ENCODE measurements at places on chromosomes 6 and 20.
A peak's percentile ranks its signal among the peaks of the same experiment; 100 is the strongest.

- DNase-seq, result no peak
Measured at GRCh38 chr6:111771629-111772028, 101.6 kb downstream of the FYN start.

GRCh38 chr6:164792666-164793065 is 516.7 kb downstream of the C6orf118 start:
- DNase-seq, result no peak

DNA sequence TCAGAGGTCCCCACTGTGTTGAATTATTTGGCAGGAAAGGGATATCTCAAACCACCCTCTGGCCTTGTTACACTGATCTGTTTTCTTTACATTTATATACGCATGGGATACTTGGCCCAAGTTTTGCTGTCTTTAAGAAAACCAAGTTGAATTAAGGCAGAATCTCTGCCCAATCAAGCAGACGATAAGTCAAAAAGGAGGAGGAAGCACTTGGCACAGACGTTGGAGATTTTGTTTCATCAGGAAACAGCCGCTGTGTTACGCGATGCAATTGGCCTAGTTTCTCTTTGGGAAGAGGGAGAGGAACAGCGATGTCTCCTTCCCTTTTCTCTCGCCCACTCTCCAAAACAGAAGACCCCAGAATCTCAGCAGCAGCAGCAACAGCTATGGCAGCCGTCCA is 20.2 kb upstream of the NAA20 start:
- no peak for DNase-seq

- no peak for DNase-seq
Measured at GRCh38 chr6:36491378-36491965, 48.7 kb downstream of the KCTD20 start.

- DNase-seq, result no peak
Measured at GRCh38 chr6:125019918-125020317, 57.7 kb downstream of the RNF217 start.

DNA sequence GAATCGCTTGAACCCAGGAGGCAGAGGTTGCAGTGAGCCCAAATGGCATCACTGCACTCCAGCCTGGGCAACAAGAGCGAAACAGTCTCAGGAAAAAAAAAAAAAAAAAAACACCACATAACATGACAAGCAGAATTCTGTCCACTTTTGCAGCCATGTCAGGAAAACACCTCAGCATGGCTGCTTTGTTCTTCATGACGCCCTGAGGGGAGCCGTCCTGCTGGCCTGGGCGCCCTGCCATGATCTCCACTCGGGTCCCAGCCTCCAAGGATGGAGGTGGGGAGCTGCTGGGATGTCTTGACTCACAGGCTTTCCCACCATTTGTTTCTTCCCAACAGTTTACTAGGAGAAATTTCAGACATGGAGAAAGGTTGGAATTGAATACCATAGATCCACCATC is 42.2 kb downstream of the SNX9 start:
- DNase-seq, result no peak

DNA sequence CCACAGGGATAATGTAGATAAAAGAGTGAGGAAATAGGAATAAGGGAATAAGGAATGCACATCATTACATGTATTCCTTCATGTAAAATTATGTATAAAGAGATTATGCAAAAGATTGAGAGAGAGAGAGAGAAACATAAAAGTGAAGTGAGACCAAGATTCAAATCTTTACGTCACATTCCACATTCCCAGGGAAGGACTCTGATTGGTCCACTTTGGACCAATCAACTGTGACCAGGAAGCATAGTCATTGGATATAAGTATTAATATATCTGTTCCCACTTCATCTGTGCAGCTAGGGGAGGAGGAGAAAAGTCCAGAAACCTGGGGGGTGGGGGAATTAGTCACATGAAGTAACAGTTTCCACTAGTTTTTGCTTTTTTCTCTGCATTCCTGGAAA is 66.4 kb downstream of the SLC2A10 start:
- DNase-seq, result no peak

DNA sequence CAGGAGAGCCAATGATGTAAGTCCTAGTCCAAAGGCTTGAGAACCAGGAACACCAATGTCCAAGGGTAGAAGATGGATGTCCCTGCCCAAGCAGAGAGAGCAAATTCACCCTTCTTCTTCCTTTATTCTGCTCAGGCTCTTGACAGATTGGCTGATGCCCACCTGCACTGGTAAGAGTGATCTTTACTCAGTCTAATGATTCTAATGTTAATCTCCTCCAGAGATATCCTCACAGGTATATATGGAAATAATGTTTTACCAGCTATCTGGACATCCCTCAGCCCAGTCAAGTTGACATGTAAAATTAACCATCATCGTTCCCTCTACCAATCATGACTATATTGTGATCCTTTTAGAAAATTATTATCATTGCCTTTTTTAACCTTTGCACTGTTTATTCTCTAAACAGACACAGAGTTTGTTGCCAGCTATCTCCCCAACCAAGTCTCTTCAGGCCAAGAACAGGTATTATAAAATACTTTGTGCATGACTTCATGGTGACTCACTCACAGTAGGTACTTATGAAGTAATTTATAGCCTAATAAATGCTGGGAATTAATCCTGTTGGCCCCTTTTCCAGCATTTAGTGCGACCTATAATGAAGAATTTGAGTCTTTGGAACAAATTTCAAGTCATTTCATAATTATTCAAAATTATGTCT is 26.2 kb upstream of the TSHZ2 start:
- DNase-seq, result no peak

DNA sequence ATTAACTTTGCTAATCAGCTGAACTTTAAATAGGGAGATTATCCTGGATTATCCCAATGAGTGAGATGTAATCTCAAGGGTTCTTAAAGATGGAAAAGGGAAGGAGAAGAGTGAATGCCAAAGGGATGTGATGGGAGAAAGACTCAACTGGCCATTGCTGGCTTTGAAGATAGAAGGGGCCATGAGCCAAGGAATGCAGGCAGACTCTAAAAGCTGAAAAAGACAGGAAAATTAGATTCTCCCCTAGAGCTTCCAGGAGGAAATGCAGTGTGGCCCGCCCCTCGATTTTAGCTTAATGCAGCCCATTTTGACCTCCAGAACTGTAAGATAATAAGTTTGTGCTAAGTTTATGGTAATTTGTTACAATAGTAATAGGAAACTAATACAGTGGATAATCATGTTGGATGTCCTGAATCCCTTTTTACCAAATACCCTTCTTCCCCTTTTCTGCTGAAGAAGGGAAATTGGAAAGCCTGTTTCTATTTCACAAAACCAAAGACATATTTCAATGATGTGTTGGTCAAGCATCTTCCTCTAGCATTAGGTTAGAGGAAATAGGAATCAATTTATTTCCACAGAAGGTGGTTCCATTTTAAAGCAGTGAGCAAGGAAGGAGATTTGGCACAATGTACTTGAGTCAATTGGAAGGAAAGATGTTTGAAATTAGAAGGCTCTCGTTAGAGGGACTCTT is 3.3 kb upstream of the HDDC2 start:
- no peak for DNase-seq

- peak; percentile 47 for DNase-seq
Measured at GRCh38 chr20:17646961-17647301, 35.1 kb downstream of the RRBP1 start.

- no peak for DNase-seq
Measured at GRCh38 chr6:128246472-128247260, 273.7 kb downstream of the PTPRK start.

DNA sequence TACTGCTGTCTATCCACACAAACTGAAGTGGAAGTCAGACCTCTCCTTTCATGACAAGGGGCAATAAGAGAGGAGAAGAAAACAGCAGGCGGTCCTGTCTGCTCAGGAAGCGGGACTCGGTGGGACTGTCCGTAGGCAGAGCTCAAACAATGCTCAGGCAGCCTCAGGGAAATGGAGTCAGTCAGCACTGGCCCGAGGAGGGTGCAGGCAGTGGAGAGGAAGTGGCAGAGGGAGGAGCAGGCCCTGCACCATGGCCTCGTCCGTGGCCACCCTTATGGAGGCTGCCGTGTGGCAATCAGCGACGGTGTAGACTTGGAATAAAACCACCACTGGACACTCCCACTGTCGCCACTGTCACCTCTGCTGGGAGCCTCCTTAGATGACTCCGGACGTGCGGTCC is 19.6 kb downstream of the FOXC1 start:
- no peak for DNase-seq

DNA sequence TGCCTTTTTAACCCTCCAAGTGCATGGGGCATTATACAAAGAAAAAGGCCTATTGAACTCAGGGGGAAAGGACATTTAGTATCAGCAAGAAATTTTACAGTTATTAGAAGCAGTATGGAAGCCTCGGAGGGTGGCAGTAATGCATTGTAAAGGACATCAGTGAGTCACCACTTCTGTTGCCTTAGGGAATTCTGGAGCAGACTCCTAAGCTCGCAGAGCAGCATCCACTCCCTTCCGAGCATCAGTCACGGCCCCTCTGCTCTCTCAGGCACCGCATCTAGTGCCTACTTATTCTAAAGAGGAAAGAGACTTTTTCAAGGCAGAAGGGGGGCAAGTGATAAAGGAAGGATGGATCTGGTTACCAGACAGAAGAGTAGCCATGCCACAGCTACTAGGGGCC is 296.5 kb downstream of the RNGTT start:
- no peak for DNase-seq

DNA sequence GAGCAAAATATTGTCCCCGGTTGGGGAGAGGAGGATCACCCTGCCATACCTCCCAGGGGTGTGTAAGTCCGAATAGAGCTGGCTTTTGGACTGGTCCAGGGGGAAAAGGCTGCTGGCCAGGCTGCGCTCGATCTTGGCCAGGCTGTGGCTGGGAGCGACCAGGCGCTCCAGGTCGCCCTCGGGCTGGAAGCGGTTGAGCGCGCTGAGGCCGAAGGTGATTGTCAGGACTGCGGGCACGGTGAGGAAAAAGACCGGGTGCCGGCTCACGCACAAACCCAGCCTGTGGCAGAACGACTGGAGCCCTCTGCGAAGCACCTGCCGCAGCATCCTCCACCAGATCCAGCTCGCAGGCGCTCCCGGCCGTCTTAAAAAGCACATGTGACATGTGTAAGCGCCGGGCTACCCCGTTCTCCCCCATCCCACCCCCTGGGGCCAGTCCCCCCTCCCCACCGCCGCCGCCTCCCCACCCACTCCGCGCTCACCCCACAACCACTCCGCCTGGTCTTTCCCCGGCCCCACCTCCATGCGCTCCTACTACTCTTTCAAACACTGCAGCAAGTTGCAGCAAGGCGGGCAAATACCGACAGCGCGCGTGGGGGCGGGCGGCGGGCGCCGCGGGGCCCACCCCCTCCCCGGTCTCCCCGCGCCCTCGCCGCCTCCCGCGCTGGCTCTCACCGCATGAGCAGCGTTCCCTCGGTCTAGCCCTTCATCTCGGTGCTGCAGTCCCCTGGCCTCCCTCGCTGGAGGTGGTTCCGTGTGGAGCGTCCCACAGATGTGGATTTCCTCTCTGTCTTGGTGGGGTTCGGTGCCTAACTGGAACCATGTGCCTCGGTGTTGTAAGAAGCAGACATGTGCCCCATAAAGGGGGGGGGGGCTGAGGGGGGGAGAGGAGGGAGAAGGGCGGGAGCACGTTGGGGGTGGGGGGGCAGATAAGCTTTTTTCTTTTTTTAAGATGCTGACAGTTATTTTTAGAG is 42.4 kb downstream of the PTCHD4 start:
- DNase-seq, result no peak

DNA sequence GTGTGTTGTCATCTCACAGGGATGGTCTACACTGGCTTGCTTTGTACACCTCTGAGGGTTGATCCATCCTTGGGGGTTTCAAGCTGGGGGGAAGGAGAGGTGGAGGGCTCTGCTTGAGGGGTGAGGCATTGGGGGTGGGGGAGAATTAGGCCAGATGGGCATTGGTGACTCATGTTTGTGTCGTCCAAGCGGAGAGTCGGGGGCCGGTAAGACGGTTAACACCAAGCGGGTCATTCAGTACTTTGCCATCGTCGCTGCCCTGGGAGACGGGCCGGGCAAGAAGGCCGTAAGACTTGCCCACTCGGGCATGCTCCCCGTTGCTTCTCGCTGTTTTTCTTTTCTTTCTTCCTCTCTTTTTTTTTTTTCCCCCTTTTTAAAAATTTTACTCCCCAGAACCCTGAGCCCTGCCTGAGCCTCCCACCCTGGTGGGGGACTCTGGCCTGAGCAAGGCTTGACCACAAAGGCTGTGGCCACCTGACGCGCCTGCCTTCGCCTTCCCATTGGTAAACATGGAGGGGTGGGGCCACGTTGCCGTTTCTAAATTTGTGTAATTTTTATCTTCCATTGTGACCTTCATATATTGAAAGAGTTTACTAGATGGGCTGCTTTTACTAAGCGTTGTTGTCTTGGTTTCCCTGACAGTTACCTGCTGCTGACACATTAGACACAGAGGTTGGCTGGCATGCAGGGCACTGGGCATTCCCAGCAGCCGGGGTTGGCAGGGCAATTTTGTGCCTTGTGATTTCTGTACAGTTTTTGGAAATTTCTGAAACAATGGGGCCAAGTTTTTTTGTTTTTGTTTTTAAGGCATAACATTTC is 26.8 kb downstream of the MYH7B start:
- DNase-seq, result no peak

DNA sequence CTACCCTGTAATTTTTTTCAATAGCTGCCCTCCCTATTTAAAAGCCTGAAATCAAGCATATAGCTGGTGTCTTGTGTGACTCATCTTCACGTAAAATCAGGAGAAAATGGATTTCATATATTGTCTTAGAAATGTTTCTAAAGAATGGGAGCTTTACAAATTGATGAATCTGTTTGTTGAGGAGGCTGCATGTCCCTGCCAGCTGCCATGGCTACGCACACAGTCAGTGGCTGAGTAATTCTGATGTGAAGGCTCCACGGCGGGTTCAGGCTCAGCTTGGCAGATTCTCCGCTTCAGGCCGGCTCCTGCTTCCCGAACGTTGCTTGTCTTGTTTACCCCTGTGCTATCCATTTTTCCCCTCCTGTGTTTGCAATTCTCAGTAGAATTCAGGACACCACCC is 82.8 kb downstream of the CCDC170 start:
- DNase-seq, result no peak

- DNase-seq, result no peak
Measured at GRCh38 chr6:147759093-147759492, 250.6 kb downstream of the SAMD5 start.

DNA sequence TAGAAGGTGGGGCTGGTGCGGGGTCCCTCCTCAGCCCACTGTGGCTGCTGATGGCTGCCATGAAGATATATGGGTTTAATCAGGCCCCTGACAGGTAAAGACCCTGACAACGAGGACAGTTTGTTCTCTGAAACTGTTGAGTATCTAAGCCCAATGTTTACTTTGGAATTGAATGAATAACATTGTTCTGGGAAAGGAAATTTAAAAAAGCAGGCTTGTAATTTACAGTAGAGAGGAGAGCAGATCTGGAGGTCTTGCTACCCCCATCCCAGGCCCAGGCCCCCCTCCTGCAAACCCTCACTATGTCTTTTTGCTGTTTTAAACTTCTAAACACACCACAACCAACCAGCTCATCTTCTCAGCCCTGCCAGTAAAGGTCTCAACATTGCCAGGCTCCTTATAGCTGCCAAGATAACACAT is 171.3 kb downstream of the CDC5L start:
- no peak for DNase-seq

Data from suprapubic skin (tissue), 4 donors.